ENCODE measurements at places on chromosomes 2 and 18. TPM values are rescaled to one million over a fixed set of nuclear protein-coding genes. Genes with fewer than 3 reads are reported as not detected.

GRCh38 chr2:80363330-80363729 is 58.8 kb upstream of the LRRTM1 start:
- DNase-seq, result no peak

GRCh38 chr2:28094739-28095138 is 204.2 kb downstream of the BABAM2 start:
- no peak for DNase-seq

DNA sequence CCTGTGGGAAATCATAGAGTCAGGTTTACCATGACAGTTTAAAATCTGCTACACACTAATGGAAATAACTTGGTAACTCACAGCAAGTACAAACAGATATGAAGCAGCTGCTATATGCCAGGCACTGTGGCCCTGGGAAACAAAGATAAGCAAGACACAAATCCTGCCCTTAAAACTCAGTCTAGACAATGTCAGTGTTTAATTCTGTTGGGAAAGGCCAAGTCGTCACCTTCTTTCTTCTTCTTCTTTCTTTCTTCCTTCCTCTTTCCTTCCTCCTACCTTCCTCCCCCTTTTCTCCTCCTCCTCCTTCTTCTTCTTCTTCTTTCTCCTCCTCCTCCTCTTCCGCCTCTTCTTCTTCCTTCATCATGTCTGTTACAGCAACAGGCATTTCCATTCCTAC is 26.8 kb downstream of the PLEK start:
- DNase-seq, result no peak

DNA sequence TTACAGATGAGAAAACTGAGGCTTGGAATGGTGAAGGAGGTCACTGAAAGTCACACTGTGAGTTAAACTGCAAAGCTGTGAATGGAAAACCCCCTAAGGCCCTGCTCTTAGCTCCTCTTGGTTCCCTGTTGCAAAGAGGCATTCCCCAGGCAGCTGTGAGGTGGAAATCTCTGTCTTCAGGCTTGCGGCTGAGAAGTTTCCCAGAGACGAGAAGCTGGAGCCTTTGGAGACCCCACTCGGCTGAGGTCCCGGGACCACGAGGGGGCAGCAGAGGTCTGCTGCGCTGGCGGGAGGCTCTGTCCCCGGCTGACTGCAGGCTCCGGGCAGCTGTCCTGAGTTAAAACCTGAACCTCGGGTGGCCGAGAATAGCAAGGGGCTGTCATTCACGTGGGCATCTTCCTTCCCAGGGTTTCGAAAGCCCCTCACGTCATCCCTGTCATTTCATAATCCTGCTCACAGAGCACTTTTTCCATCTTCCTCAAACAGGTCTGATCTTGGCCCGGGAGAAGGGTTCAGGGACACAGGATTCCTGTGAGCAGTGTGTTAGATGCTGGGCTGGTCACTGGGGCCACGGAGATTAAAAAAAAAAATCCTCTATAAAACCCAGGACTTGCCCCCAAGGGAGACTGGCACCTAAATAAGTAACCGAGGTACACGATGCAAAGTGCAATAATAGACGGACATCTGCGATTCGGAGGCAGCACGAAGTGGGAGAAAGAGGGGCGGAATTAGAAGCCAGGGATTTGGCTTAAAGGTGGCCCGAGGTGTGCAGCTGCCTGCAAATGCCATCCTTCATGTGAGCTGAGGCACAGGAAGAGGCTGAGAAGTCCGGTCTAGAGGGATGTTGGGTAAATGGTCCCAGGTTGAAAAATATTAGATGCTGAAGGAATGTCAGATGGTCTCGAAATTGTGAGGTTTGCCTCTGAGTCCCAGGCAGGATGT is 24.6 kb upstream of the ATOH8 start:
- DNase-seq, result peak; percentile 90

GRCh38 chr18:58529714-58530354 is 99.1 kb downstream of the ALPK2 start:
- DNase-seq, result peak; percentile 21

DNA sequence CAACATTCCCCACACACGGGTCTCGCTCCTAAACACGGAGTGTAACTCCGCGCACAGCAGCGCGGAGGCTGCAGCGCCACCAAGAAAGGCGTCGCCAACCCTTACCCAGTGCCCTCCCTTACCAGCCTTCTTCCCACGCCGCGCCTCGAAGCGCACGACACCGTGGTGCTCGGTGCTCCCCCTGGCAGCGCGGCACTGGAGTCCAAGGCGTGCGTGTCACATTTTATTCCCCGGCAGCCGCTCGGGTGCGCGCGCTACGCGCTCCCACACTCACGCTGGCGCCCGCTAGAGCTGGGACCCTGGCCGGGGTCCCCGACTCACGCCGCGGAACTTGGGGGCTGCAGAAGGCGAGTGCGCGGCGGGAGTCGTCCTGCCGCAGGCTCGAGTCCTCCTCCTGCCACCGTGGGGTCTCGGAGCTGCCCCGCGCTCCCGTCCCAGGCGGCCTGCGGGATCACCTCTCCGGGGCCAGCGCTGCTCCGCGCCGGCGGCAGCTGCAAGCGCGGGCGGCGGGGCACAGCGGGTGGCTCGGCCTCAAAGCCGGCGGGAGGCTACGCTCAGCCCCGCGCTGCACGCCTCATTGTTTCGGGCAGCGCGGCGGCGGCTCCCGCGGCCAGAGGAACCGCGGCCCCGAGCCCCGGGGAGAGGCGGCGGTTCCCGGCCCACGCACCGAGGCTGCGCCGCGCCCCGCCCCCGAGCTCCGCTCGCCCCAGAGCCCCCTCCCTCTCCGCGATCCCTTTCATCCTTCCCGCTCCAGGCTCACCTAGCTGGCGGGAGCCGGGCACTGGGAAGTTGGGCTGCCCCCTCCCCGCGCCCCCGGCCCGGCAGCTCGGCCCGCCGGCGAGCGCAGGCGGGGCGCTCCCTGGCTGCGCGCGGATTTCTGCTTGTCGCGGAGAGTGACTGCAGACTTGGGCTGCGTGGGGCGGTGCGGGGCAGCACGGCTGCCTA is at the start of gene ST6GAL2:
TSS of gene ST6GAL2 (minus strand) at position 197 of the 945 bp plus-strand sequence. CDS start 42,190 bp downstream, outside the sequence.
- DNase-seq, result peak; percentile 58

DNA sequence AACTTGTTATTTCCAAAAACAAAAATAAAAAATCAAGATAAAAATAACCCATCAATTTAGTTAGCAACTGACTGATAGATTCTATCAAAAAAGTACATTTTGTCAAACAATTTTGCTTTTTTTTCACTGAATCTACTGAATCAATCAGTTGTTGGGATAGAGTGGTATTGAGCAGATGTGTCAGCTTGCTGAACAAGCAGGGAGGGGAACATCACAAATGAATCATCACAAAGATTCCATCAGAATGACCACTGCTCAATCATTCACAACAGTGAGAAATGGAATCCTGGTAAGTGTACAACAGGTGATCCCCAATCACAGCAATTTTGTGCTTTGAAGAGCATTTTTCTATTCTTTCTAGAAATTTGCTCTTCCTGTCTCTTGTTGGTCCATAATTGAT is 12.3 kb upstream of the SLC14A2 start:
- no peak for DNase-seq

DNA sequence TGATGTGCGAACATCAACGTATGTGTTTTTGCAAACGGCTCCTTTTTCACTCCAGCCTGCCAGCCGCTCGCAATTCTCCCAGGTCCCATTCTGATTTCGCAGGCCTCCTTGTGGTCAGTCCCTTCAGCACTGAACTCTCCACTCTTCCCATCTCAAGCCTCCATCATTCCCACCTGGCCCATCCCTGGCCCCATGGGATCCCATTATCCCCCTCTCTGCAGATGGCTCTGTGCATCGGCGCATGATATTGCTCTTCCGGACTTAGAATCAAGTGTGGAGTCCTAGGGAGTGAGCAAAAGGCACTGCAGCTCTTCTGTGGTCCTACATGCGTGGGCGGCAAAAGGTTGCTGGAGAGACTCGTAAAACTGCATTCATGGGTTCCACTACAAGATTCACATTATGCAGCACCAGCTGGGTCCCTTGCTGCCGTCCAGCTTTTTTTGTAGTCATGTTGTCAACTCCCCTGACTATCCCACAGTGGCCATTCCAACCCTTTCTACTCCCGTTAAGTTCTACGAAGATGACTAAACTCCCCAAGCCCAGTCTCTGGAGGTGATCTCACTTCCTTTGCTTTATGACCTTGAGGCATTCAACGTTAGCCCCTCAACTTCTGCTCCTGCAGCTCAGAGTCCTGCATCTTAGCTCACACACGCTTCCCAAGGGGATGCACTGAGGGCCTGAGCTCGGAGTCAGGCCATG is 125.3 kb upstream of the NRP2 start:
- DNase-seq, result peak; percentile 55

- no peak for DNase-seq
Measured at GRCh38 chr2:168469281-168469988, 13.4 kb downstream of the CERS6 start.

GRCh38 chr18:77006305-77007175 is 126.0 kb downstream of the MBP start:
- DNase-seq, result no peak

DNA sequence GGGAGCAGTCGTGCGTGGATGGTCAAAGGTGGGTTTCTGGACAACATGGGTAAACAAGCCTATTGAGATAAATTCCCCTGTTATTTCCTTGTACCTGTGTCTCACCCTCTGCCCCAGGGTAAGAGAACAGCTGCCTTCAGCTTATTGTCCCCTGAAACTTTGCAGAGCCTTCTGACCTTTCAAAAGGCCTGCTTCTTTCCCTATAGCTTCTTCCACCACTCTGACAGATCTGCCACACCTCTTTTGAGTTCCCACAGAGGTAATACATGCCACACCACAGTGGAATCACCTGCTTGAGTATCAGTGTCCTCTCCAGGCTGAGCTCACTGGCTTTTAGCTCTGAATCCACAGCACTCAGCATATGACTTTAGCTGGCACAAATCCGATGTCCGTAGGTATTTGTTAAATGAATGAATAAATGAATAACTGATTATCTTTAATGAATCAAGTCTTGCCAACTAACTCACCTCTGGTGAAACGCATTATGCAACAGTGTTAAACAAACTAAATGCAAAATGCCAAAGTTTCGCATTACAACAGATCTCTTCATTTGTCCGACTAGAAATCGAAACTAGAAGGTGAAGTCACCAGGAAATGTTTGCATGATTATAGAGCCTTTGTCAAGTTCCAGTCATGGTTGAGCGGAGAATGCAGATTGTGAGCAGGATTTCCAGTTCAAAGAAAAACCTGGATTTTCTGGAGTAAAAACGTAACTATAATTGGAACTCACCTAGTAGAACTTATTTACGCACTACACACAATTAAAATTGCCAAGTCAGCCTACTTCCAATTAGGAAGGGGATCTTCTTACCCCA is 16.4 kb downstream of the DYNAP start:
- peak; percentile 2 for DNase-seq

- DNase-seq, result no peak
Measured at GRCh38 chr18:36155851-36156757, 26.4 kb downstream of the ELP2 start.

DNA sequence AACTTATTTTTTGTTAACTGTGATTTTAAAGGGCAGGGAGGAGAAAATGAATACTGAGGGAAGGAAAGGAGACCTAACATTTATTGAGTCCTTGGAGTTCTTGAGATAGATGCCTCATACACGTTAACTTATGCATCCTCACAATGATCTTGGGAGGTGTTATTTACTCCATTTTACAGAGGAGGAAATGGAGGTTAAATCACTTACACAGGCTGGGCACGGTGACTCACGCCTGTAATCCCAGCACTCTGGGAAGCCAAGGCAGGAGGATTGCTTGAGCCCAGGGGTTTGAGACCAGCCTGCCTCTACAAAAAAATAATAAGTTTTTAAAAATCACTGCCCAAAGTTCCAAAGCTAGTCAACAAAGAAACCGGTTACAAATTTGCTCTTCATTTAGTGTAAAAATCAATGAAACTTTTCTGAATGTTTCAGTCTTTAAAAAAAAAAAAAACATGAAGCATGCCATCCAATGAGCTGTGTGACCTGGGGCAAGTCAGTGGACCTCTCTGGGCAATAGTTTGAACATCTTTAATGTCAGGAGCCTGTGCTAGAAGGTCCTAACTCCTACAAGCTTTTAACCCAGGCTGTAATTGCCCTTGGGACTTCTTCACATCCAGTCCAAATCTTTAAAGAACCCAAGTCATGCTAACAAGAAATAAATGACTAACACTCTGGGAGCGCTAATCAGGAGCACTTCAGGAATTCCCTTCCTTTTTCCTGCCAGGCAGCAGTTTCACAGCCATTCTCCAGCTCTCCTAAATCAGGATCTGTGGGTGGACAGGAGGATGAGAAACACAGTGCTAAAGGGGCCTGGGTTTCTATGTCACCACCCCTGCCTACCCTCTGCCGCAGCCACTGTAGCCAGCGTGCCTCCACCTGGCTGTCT is 176.4 kb downstream of the TMEM247 start:
- DNase-seq, result no peak

DNA sequence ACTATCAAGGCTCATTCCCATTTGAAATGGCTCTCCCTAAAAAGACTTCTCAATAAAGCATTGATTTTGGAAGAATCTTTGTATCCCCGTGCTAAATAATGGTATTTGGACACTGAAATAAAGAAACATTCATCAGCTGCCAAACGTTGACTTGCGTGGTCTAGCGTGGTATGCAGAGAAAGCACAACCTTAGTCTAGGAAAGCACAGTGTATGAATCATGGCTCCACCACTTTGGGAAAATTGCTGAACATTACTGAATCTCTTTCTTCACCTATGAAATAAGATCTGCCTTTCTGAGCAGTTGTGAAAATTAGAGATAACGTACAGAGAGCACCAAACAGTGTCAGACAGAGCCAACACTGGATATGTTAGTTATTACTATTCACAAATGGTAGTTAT is 353.9 kb downstream of the SS18 start:
- DNase-seq, result no peak

GRCh38 chr2:10993001-10993481 is 81.3 kb downstream of the KCNF1 start:
- DNase-seq, result peak; percentile 28

DNA sequence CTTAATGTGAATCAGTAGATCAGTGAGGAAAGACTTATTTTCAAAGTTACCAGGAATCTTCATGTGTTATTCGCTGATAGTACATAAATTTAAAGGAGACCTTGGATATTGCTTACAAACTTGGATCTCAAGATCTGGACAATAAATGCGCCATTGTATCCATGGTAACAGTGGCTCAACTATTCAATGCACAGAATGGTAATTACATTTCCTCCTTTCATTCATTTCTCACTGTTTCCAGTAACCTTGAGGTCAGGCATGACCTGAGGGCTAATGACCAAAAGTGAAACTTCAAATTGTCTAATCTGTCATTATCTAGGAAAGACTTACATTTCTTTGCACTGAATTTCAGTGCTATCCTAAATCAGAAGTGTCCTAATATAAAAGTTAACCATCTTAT is 8.1 kb downstream of the LRP2 start:
- no peak for DNase-seq

GRCh38 chr2:70173520-70173919 is 17.3 kb downstream of the C2orf42 start:
- DNase-seq, result no peak

DNA sequence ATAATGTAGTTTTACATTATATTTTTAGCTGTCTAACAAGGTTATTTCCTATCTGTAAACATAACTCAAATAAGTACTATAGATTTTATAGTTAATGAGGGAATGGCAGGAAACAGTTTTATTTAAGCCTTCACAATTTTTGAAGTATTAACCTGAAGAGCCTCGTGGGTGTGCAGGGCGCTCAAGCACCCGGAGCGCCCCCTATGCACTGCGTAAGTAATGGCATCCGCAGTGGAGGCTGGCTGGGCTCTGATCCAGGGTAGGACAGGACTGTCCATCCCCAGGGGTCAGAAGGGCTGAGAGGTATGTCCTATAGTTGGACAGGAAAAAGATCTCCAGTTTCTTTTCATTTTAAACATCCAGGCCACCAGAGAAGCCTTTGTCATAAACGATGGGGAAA is 8.2 kb upstream of the GBX2 start:
- DNase-seq, result no peak

CCL20 gene
- 0.27 TPM for total RNA-seq

ERMN gene
- 0.04 TPM for total RNA-seq

MAP4K4 gene
- 62.3 TPM for total RNA-seq

ZC3H6 gene
- 8.2 TPM for total RNA-seq

CENPA gene
- 4.3 TPM for total RNA-seq

SLC19A3 gene
- 1.2 TPM for total RNA-seq

EFHD1 gene
- 7.0 TPM for total RNA-seq
